ENCODE measurements at places on chromosomes 5 and 9. TPM values are rescaled to one million over a fixed set of nuclear protein-coding genes. Genes with fewer than 3 reads are reported as not detected.

Gene SLCO6A1
- not detected for total RNA-seq

Gene NMUR2
- total RNA-seq, result not detected

Gene SLC6A18
- not detected for total RNA-seq

Gene PCDHAC2
- under 0.01 TPM for total RNA-seq

Gene BSPRY
- not detected for total RNA-seq

Gene HTR4
- not detected for total RNA-seq

Gene MARCHF6
- total RNA-seq, result 24.6 TPM

Gene TLE4
- total RNA-seq, result 37.6 TPM

Gene RLN1
- total RNA-seq, result not detected

Measured in cardiac atrium fibroblast (primary cell).